ENCODE measurements at places on chromosomes 12 and 14.

DNA sequence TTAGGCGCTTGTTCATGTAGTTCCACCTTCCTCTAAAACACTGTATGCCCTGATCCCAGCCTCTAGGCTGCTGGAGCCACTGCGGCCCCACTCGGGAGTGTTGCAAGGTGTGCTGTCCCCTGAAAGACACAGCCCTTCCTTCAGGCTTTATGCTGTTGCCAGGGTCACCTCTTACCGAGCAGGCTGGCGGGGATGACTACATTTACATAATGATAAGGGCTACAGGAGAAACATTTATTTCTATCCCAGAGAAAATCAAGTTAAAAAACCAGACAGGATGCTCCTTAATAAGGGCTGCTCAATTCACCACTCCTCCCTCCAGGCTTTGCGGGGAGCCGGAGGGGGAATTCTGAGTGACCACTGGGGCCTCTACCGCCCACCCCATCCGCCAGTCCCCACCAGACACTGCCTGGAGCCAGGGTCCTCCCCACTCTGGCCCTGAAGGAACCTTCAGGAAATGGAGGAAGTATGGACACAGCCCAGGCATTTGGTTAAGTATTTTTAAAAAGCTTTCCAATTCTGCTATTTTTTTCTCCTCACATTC is 200.6 kb downstream of the TTC7B start:
- DNase-seq, result no peak

GRCh38 chr12:130920119-130920703 is 33.5 kb upstream of the ADGRD1 start:
- no peak for DNase-seq

- DNase-seq, result no peak
Observed at GRCh38 chr12:42892702-42893551, 303.4 kb upstream of the PRICKLE1 start.

DNA sequence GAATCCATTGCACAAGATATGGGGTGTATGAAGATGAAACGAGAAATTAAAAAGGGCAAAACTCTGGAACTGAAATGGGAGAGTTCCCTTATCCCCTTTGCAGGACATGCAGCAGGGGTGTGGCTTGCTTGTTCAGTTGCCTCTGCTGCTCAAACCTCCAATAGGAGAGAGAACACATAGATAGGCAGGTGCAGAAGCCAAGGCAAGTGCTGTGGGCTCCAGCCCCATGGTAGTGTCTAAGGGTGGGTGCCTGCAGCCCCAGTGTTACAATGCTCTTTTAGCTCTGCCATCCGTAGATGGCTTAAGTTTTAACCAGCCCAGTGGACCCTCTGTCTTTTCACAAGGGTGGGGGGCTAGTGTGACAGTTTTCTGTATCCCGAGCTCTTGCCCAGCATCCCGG is 69.7 kb downstream of the CMAS start:
- DNase-seq, result no peak

- no peak for DNase-seq
Observed at GRCh38 chr12:68772714-68773113, 26.7 kb downstream of the SLC35E3 start.

GRCh38 chr14:33460164-33460563 is 490.7 kb downstream of the EGLN3 start:
- DNase-seq, result peak; percentile 8

DNA sequence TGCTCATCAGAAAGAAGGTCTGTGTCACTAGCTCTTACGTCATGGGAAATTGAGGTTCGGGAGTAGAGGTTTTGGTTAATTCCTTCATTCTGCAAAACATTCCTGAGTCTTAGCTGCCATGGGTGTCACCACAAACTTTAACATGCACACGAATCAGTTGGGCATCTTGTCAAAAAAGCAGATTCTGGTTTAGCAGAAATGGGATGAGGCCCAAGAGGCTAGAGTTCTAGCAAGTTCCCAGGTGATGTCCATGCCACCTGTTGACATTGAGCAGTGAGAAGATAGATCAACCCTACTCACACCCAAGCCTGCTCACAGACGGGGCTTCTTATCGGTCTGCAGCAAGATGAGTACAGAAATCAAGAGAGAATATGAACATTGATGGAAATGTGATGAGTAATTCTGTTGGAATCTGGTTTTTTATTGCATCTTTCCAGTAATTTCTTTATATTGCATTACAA is 11.7 kb upstream of the RIN3 start:
- peak; percentile 95 for DNase-seq

DNA sequence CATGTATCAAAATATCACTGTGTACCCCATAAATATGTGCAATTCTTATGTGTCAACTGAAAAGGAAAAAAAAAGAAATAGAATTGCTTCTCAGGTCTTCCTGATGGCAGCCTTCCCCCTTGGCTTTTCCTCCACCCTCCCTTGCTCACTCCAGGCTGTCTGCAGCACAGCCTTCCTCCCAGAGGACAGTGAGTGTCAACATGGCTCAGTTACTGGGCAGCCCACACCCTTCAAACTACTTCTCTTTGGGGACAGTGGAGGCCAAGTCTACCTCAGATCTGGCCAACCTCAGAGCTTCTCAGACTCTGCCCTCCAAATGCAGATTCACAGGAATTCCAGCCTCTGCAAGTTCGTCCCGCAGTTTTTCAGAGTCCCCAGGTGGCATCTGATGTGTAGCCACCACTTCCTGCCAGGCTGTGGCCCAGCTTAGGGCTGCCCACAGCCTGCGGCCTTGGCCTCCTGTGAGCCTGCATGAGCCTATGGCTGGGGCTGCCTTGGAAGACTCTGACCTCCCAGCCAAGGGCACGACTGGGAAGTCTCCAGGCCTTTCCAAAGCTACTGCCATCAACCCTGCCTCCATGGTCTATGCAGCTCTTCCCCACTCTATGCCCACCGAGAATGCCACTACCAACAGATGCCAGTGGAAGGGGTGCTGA is 148.0 kb upstream of the PWP1 start:
- DNase-seq, result no peak

DNA sequence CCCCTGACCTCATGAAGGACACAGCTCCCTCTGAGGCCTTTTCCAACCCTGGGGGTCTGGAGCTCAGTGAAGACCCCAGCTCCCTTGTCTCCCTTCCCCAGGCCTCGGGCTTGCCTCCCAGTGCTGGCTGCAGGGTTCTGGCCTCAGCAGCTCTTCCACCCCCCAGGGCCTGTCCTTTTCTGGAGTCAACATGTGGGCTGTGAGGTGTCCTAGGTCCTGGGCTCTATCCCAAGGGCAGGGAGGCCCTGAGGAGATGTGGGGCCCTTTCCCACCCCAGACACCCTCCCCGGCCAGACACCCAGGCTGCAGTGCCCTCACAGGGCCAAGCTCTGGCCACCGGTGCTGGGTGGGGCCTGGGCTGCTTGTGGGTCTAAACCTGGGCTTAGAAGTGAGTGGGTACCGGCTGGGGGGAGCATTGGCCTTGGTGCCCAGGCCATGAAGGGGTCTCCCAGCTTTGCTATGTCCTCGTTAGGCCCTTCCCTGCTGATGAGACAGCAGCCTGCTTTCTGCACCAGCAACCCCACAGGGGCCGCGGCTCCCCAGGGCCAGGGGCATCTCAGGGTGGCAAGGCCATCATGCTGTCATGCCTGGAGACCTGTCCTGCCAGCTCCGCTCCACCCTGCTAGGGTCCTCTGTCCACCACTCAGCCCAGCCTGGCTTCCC is 2.7 kb upstream of the CRIP2 start:
- no peak for DNase-seq

All from fibroblast of upper back skin (primary cell).